ENCODE measurements at places on chromosomes 16 and 17.

DNA sequence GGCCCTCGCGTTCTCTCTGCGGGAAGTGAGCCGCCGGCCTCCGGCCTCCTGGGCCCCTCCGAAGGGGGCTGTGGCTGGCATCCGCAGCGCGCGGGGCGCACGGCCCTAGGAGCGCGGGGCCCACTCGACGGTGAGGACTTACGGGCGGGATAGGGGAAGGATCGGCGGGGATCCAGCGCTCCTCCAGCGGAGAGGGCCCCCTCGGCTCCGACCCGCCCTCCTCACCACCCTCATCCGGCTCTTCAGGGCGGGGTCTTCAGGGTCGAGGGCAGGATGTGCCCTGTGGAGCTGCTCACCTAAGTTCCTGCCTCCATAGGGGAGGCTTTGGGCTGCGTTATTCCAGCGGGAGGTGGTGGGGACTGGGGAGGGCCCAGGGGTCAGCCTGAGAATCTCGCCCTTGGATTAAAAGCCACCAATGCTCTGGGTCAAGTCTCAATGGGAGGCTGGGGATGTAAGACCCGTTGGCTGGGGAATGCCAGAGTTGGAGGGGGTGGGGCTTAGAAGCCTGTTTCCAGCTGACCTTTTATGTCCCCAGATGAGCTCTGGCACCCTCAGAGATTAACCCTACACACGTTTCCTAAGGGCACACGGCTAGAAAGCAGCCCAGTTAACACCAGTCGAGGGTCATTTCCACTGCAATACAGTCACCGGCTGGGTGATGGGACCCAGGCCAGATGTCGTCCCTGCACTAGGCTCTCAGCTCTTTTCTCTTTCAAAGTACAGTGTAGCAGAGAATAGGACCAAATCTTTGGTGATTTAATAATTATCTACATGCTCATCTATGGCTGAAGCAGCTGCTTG lies 13.4 kb downstream of the TBX2 start:
- no peak for DNase-seq

DNA sequence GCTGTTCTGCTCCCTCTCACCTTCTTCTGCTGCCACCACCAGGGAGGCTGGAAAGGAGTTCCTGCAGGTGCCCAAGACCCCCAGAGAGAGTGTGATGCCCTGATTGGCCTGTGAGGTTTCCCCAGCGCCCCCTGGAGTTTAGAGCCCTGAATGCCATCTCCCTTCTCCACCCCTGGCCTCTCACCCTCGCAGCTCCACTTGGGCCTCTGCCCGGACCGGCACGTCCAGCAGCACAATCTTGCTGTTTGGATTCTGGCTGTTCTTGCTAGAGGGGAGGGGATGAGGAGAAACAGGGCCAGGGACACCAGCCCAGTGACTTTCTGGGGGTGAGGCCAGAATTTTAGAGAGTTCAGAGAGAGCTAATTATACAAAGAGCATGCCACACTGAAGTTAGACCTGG lies 12.5 kb upstream of the FAM171A2 start:
- no peak for DNase-seq

GRCh38 chr16:60741810-60742209 lies 1294.4 kb downstream of the CDH8 start:
- DNase-seq: no peak

GRCh38 chr17:73759324-73759723 lies 115.1 kb upstream of the SDK2 start:
- no peak for DNase-seq

- DNase-seq: no peak
Measured at GRCh38 chr17:82100502-82101298, 2.7 kb upstream of the FASN start.

GRCh38 chr17:50117202-50118051 lies 12.5 kb downstream of the SAMD14 start:
- DNase-seq: peak; percentile 55
